Colonic mucosa (tissue), 4 donors: ENCODE measurements at places on chromosomes 7 and 10. TPM values are rescaled to one million over a fixed set of nuclear protein-coding genes. Genes with fewer than 3 reads are reported as not detected.

DNA sequence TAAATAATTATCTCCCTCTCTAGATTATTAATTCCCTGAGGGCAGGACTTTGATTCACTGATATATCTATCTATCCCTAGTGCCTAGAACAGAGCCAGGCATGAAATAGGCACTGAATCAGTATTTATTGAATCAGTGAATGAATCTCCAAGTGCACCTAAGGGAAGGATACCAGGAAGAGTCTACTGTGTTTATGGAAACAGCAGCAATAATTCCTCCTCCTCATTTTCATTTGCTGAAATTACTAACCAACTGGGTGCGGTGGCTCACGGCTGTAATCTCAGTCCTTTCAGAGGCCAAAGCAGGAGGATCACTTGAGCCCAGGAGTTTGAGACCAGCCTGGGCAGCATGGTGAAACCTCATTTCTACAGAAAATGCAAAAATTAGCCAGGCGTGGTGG, 161.2 kb downstream of the TCF7L2 start:
- no peak for DNase-seq

Gene PIP4K2A
- 12.1 TPM for total RNA-seq

Gene ITIH2
- not detected for total RNA-seq

DNA sequence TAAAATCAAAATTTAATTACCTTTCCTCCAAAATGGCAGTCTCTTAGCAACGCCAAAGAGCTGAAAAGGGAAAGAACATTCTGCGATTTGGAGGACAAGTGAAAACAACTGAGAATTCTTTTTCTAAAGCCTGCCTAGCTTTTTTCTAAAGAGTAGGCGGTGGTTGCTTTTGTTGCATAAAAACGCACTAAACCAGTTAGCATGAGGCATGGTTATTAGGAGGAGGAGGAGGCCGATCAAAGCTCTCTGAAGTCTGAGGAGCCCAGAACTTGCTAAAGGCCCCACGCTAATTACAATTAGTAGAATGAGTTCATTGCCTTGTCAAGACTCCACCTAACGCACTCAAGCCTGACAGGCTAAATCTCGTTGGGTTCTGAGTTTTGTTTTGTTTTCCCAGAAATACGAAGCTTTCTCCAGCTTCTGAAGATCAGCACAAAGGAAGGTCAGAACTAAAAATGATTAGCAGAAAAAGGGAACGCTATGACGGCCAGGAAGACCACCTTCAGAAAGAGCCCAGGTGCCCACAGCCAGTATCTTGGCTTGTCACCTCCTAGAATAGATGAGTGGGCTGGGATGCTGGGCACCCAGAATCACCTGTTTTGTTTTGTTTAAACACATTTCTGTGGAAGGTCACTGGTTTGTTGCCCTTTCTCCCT, 72.0 kb downstream of the FGFR2 start:
- no peak for DNase-seq

DNA sequence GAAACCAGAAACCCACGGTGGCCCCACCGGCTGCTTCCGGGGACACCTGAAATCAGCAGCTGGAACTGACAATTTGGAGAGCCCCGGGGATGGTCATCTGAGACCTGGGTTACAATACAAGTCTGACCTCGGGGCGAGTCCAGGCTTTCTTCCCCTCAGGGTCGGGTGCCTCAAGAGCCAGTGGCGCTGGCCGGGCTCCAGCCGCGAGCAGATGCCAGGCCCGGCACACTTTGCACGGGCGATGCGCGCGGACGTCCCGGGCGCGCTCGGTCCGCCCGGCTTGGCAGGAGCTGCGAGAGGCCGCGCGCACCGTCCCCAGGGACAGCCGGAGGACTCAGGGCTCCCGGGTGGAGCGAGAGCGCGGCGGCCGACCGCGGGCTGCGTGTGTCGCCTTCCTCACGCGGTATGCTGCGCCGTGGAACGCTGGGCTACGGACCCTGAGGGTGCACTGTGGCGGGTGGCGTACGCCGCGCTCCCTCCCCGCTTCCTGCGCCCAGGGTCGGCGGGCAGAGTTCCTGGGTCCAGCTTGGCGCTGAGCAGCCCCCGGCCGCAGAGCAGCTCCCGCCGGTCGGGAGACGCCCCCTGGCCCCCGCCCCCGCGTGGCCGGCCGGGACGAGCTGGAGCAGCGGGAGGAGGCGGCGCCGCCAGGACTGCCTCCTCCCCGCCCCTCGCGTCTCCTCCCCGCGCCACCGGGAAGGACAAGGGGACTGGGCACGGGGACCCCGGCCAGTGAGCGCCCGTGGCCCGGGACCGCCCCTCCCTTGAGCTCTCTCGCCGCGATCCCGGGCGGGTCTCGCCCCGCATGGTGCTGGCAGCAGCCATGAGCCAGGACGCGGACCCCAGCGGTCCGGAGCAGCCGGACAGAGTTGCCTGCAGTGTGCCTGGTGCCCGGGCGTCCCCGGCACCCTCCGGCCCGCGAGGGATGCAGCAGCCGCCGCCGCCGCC, at the start of gene RBM20:
RBM20 (plus strand) TSS at position 684 of the 945 bp plus-strand sequence; CDS start at position 803, 119 bp downstream.
- DNase-seq = no peak

GRCh38 chr7:18538554-18539250, 43.2 kb downstream of the HDAC9 start:
- no peak for DNase-seq
